ENCODE measurements at places on chromosomes 6 and 20. TPM values are rescaled to one million over a fixed set of nuclear protein-coding genes. Genes with fewer than 3 reads are reported as not detected.

GRCh38 chr6:141248021-141248799, 884.5 kb upstream of the GJE1 start:
- DNase-seq, result no peak

GRCh38 chr6:45521226-45521625, 143.5 kb upstream of the SUPT3H start:
- DNase-seq, result no peak

- no peak for DNase-seq
Observed at GRCh38 chr20:13857304-13857703, 72.5 kb downstream of the NDUFAF5 start.

- DNase-seq, result no peak
Observed at GRCh38 chr20:34983995-34984735, 28.5 kb downstream of the MYH7B start.

GRCh38 chr6:105499931-105500330, 97.0 kb upstream of the PREP start:
- DNase-seq, result no peak

DNA sequence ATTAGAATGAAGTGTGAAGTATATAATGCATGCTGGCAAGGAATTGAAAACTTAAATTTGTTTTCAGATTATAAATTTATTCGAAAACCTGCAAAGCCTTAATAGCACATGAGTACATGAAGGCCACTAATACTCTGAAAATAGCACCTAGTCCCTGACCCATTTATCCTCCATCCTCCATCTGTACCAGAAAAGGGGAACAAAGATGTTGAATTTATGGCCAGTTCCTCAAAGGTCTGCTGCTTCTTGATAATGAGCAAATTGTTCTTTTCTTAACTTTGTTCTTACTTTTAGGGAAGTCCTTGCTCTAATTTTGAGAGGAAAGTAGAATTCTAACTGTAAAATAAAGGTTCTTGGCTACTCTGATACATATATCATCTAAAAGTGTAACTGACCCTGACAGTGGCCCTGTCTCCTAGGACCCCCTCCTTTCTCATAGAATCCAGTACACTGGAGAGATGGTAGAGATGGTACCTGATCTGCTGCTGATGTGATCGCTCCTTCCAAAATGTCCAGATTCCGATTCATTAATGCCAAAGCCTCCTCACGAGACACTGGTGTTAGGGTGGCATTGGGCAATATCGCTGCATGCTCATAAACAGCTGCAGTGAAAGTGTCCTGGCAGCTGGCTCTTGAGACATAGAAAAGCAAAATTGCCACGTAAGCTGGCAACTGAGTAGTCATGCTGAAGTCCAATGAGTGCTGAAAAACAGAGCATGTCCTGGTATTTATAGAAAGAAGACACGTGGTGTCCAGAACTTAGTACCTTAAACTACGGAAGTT, at the start of gene VNN1:
Gene VNN1, minus strand, starts transcription at position 704 of the 783 bp plus-strand sequence. Its CDS starts 20 bp downstream, at position 684.
- DNase-seq, result no peak

GRCh38 chr6:113526995-113527394, 330.1 kb upstream of the MARCKS start:
- DNase-seq, result no peak

Gene OR12D3
- not detected for total RNA-seq

Gene OR2H1
- not detected for total RNA-seq

Gene SGK2
- 5.9 TPM for total RNA-seq

Gene NKX2-2
- total RNA-seq, result not detected

Gene PPP1R3D
- total RNA-seq, result 5.1 TPM

Gene KIF25
- total RNA-seq, result not detected

Measured in epithelial cell of proximal tubule (primary cell).